ENCODE measurements at places on chromosomes 1 and 21.

- no peak for DNase-seq
Observed at GRCh38 chr1:33273961-33274371, 17.7 kb downstream of the ZNF362 start.

DNA sequence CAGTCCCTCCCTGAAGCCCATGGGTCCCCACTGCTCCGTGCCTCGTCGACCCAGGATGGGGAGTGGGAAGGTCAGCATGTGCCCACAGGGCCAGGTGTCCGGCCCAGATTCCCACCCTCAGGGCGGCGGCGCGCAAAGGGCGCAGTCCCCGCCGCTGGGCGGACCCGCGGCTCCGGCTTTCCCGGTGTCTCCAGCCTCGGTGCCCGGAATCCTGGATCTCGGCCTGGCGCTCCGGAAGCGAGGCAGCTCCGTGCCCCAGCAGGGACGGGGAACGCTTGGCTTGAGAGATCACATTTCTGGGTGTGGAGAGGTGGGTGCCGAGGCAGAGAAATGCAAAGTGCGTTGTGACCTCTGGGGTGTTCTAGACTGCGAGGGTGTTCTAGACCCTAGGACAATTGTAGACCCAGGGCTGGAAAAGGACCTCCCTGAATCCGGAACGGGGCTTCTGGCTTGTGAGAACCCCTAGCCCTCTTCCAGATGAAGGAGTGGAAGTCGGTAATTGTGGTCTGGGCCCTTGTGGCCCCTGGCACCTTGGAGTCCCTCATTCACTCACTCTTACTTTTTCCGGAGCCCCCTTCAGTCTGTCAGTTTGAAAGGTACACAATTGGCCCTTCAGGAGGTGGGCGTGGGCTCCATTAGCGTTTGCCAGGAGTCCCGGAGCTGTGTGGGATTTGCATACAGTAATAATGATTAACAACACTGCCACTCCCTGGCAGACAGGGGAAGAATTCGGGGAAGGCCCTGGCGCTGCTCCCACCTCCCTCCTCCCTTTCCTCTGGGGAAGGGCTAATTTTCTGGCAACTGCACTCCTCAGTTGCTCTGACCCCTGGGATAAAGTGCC, 1.6 kb upstream of the KCND3 start:
- no peak for DNase-seq

GRCh38 chr1:66253330-66253921, 280.5 kb upstream of the SGIP1 start:
- DNase-seq, result no peak

DNA sequence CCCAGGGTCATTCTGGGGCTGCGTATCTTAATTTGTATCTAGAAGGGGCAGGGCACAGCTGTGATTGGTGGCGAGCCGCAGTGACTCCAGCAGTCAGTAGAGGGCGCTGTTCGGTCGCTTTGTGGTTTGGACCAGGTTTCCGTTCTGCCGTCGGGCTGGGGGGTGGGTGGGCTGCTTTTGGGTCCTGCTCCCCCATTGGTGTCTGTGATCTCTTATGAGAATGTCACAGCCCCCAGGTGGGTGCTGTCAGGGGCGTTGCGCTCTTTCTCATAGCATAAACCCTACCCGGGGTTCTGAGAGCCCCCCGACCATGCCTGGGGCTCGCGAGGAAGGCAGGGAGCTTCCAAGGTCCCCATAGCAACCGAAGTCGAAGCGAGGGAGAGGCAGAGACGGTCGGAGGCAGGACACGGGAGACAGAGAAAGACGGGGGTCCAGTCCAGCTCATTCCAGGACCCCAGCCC, 5.4 kb downstream of the TFF3 start:
- DNase-seq, result no peak

DNA sequence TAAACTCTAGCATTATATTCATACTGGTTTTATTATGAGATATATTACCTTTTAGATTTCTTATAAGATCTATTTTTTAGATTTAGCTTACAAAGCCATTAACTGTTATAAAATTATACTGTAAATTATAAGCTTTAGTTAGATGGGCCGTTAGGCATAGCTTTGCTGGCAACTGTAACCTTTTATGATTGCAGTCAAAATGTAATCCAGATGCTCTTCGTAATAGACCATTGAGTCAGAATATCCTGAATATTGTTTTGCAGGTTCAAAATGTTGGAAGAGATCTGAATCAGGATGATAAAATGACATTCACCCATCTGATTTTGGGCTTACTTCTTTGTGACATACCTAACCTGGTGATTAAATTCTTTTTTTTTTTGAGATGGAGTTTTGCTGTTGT, 20.9 kb downstream of the ITSN1 start:
- DNase-seq, result no peak

DNA sequence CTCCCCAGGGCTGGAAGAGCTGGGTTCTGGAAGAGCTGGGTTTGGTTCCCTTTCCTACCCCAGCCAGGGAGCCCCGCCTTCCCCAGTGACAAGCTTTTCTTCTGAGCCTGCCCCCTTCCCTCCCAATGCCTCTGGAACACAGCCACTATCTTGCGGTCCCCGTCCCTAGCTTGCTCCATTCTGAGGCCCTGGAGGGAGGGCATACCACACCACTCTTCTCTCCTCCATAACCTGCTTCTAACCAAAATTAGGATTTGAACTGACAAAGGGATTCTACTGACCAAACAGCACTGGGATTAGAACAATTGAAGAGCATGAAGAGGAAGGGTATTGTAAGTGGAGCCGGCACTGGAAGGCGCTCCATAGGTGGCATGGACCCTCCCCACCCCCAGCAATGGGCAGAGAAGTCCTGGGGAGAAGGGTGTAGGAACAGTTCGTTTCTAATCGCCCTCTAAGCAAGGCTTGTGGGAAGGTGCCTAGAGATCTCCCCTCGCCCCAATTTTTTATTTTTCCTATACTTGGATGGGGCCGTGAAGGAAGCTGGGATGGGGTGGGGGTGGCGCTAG, 690 bp downstream of the C1orf216 start:
- no peak for DNase-seq

- DNase-seq, result no peak
Observed at GRCh38 chr1:168000656-168001055, 63.8 kb upstream of the MPC2 start.

- DNase-seq, result no peak
Observed at GRCh38 chr21:26079366-26079765, 91.2 kb downstream of the APP start.

- no peak for DNase-seq
Observed at GRCh38 chr1:93537924-93538323, 90.0 kb downstream of the FNBP1L start.

- DNase-seq, result no peak
Observed at GRCh38 chr1:226310637-226311195, 1.8 kb upstream of the LIN9 start.

DNA sequence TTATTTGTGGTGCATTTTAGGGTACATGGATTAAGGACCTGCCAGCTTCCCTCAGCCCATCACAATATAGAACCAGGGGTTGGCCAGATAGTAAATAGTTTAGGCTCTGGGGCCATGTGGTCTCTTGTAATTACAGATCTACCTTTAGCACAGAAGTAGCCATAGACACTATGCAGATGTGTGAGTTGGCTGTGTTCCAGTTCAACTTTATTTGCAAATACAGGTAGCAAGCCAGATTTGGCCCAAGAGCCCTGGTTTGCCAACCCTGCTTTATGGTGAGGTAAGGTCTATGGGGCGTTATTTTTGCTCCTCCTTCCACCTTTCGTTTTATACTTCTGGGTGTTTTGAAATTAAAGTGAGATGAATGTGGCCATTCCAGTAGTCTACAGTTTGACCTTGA, 48.7 kb downstream of the MRPS6 start:
- no peak for DNase-seq

- no peak for DNase-seq
Observed at GRCh38 chr1:109537450-109538178, 2.1 kb upstream of the GPR61 start.

DNA sequence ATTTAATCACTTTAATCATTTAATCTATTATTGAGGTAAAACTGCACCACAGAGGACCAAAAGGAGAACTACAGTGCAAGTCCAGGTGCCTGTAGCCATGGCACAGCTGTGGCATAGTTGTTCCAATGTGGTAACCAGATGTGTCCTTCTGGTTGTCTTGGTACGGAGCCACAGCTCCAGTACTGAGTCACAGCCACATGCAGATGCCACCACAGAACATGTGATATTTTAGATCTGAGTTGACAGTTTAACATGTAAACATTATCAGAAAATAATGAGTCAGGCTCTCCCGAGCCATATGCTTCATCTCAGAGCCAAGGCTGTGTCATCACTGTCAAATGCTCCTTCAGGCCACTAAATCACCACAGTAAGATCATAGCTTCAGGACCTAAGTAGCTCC, 56.4 kb upstream of the RGS7 start:
- no peak for DNase-seq

- no peak for DNase-seq
Observed at GRCh38 chr1:48016515-48016914, 19.3 kb upstream of the TRABD2B start.

DNA sequence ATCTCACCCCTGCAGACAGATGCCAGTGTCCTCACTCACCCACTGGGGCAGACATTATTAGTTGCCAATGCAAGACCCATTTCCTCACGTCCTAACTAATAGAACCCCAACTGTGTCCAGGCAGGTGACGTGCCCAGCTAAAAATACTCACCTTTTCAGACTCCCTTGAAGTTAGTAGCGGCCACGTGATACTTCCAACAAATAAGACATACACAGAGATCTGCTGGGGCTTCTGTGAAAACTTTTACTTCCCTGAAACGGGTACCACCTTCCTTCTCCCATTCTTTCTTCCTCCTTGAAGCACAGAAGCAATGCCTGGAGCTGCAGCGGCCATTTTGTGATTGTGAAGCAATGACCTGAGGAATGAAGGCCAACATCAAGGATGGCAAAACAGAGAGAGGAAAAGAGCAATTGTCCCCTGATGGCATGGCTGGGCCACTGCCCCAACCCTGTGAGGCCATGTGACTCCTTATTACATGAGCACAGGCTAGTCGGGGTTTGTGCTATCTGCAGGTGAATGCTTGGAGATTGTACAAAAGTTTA, 74.4 kb upstream of the TMPRSS2 start:
- DNase-seq, result no peak

GRCh38 chr1:48214820-48215219, 7.7 kb upstream of the SLC5A9 start:
- no peak for DNase-seq

Measured in cortex of kidney (tissue), 1 donor.